NCI-H1105 (cell line): ENCODE measurements at places on chromosomes 4 and X.

- no peak for DNase-seq
Measured at GRCh38 chrX:1144293-1144692, 68.2 kb downstream of the CRLF2 start.

DNA sequence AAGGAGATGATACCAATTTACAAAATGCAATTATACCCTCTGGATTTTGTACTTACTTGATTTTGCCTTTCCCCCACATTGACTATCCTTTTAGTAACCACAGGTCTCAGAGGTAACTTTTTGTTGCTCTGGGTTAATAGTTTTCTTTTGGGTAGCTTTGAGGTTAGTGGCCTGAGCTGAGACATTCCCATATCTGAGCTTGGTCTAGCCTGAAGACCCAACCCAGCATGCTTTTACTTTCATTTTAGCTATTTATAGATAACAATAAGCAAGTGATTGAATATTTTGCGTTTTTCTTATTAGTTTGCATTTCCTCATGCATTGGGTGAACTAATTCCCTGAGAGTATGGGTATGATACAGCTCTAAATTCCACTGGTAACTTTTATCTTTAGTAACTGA lies 11.8 kb downstream of the HTN1 start:
- DNase-seq: no peak

GRCh38 chr4:182258441-182259000 lies 15.3 kb downstream of the TENM3 start:
- DNase-seq: no peak

DNA sequence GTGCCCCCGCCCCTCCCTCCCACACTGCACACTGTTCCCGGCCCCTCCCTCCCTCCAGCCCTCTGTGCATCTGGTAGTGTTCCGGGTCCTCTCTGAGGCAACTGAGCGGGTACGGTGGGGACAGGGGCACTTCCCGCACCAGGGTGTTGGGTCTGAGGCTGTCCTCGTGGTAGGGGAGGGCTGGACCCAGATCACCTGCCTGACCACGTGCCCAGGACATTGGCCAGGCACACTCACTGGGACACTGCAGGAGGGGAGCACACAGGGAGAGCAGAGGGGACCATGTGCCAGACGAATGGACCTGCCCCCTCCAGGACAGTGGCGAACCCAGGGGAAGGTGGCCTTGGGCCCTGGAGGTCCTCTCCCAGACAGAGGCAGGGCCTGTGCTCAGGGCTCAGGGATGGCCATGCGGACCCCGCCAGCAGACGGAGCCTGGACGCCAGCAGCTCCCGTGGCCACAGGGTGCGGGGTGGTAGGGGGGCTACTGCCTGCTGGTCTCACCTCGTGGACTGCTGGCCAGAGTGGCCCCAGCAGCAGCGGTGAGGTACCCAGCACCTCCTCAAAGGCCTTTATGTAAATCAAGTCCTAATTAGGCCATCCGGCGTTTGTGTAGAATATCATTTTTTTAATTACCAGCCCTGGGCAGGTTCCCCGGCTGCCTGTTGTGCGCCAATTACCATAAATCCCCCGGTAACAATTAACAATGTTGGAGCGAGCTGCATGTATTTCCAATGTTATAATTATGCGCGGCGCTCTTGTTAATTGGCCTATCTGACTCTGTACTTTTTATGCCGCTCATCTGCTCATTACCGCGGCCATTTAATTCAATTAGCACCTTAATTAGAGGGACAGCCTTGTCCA lies 106.9 kb downstream of the FAM53A start:
- DNase-seq: no peak

DNA sequence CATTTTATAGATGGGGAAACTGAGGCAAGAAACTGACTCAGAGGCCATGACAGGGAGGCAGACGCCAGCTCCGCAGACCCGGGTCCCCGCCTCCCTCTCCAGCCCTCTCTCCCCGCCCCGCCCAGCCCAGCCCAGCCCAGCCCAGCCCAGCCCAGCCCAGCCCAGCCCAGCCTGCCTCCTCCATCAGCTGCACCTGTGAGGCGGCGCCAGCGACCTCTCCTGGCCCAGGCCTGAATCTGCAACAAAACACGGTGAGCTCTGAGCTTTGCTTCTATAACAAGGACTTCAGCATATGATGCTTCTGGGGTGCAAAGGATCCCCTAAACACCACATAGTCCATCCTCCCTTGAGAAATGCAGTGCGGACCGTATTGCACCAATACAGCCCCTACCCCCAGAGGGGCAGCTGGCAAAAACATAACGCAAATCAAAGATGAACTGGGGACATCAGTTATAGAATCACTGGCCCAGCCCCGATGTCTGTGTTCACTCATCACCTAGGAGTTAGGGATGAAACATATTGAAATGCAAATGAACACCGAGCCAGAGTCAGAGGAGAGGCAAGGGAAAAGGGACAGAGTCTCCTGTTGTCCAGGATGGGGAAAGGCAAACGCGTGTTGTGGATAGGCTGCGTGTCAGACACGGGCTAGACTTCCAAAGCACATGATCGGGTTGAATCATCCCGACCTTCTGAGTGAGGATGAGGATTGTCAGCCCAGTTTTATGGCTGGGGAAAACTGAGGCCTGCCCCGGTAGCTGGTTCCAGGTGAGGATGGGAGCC lies 216.1 kb upstream of the PSAPL1 start:
- no peak for DNase-seq

- no peak for DNase-seq
Measured at GRCh38 chr4:60655356-60655755, 544.8 kb upstream of the ADGRL3 start.

DNA sequence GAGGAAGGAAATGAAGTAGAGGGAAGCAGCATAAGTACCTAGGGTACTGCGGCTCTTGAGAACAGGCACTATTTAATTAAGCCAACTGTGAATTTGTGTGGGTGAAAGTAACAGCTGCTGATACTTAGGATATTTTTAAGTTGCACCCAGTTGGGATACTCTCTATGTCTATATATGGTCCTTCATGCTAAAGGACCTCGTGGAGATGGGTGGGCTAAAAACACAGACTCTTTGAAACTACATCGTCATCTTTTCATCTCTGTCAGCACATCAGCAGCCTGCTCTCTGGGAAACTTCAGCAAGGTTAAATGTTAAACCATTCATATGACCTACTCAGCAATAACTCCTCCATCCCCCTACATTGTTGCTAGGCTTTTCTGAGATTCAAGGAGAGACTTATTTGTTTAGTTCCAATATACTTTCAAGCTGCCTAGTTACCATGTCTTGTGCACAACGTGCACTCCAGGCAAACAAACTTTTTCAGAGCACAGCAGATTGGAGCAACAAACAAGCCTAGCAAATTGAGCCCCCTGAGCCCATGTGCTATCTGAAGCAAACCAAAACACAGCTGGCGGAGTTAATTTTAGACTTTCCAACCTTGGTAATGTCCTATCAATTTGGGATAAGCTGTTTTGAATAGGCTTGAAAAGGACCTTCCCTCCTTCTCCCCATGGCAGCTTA lies 6.2 kb upstream of the MOB1B start:
- DNase-seq: no peak

DNA sequence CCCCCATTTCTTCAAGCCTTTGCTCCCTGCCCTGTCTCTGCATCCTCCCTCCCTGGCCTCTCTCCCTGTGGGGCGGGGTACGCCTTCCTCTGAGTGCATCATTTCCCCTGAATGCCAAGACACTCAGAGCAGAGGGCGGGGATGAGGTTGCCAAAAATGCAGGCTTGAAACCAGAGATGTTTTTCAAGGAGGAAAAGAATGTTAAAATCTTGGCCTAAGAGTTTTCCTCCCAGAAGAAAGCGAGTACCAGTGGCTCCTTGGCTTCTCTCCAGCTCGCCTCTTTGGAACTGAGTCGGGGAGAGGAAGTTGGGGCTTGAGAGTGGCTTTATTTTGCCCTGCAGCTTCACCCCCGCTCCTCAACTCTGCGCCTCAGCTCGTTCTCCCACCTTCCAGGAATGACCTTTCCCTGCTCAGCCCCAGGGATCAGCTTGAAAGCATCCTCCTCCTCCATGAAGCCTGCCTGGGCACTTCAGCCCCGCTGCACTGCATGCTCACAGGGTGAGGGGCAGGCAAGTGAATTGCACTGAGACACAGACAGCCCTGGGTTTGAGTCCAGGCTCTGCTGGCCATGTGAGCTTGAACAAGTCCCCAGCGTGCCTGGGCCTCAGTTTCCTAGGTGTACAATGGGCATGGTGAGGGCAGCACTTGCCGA lies 57.5 kb upstream of the SORCS2 start:
- no peak for DNase-seq

GRCh38 chrX:154308108-154308946 lies 12.7 kb downstream of the TKTL1 start:
- DNase-seq: peak; percentile 59

- DNase-seq: no peak
Measured at GRCh38 chr4:103802766-103803165, 83.0 kb upstream of the TACR3 start.

- DNase-seq: no peak
Measured at GRCh38 chr4:24559889-24560288, 24.5 kb downstream of the DHX15 start.

DNA sequence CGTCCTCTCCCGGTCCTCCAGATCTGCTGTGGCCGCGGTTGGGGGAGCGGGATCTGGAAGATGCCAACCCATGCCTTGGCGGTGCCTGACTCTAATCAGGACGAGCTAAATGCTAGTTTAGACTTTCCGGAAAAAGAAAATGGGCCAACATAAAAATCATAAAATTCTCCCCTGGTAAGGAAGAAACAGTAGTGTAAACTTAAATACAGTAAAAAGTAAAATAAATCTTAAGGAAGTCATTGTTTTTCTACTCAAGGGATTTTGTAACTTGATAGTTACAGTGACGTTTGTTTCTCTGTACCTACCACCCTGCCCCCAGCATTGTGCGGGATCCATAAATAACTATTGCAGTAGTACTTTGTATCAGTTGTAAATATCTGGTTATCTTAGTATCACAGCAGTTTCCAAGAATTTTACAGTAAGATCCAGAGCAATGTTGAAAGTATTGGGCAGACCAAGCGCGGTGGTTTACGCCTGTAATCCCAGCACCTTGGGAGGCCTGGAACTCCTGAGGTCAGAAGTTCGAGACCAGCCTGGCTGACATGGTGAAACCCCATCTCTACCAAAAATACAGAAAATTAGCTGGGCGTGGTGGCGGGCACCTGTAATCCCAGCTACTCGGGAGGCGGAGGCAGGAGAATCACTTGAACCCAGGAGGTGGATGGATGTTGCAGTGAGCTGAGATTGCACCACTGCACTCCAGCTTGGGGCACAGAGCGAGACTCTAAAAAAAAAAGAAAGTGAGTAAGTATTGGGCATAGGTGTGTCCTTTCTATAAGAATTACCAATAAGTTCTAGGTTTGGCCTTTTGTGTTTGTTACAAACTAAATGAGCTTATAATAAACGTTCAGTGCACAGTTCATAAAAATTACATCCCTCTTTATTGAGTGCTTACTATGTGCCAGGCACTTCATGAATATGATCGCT lies 1.0 kb upstream of the PLA2G12A start:
- no peak for DNase-seq

- no peak for DNase-seq
Measured at GRCh38 chr4:17985832-17986231, 35.7 kb downstream of the LCORL start.
